ENCODE measurements at places on chromosomes 5 and 9. TPM values are rescaled to one million over a fixed set of nuclear protein-coding genes. Genes with fewer than 3 reads are reported as not detected.
A peak's percentile ranks its signal among the peaks of the same experiment; 100 is the strongest.

GRCh38 chr5:82374637-82375036, 96.5 kb upstream of the RPS23 start:
- no peak for DNase-seq

DNA sequence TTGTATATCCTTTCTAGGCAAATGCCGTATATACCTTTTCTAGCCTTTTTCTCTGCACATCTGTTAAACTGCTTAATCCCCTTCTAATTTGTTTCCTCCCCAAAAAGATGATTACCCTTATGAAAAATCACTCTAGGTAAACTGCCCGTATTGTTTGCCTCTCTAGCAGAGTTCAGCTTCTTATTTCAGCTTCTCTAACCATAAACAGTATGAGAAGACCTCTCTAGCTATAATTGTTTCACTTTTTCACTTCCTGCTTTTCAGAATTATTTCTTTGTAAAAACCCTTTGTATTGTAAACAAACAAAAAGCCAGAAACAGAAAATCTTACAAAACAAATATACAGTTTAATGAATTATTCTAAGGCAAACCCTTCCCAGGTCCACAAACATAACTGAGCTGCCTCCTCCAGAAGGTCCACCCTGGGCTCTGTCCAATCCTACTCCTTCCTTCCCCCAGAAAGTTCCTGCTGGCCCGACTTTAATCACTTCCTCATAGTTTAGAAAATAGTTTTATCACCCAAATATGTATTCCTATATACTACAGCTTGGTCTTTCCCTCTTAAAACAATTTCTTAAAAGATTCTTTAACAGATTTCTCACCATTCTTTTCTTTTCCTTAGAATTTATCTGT, 158.1 kb downstream of the FGF1 start:
- no peak for DNase-seq

- DNase-seq = no peak
Observed at GRCh38 chr5:168413062-168413461, 73.2 kb upstream of the RARS1 start.

SOX30 gene
- total RNA-seq = not detected

- no peak for DNase-seq
Observed at GRCh38 chr9:81118416-81118815, 570.9 kb downstream of the TLE1 start.

DNA sequence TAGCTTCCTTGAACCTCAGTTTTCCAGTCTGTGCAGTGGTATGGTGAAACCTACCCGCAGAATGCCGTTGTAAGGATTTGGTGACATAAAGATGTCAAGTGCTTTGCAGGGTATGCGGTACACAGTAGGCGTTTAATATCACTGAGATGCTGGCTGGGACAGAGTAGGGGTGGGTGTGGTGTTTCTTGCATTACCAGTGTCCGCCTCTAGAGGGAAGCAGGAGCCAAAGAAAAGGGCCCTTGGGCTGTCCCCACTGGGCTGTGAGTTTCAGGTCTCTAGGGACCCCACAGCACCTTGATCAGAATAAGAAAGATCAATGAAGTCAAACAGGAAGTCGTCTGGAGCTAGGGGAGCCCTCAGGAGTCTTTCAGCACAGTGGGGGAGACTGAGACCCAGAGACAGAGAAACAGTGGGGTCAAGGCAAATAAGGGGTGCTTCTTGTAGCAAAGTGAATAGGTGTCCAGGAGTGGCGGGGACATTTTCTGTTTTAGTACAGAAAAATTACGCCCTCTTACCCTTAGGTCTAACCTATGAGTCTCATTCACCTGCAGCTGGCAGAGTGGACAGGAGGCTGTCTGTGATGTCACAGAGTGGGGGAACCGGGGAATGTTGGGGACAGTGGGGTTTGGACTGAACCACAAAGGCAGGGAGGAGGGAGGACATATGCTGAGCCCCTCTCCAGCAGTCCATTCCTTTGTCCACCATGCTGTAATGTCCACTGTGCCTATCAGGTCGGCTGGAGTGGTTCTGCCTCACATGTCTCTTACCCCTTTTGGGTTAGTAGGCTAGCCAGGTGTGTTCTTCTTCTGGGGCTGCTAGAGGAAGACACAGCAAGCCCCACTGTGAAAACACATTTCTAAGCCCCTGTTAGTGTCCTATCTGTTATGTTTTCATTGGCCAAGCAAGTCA, 4.7 kb upstream of the TEX53 start:
- peak; percentile 53 for DNase-seq

PCDHA11 gene
- total RNA-seq = 4.9 TPM

DNA sequence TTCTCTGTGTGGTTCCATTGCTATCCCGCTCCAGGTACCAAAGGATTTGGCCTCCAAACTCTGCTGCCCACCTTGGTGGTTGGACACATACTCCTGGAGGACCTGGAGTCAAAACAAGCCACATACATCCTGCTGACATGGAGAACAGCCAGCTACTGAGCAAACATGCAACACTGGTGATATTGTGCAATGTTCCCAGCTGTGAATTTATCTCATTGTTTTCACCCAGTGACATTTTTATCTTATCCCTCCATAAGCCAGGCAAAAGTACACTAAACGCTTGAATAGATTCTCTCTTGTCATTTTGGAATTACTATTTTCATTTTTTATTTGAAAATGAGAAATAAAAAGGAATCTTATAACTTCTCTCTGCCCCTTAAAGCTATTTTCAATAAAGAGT, 11.1 kb upstream of the CTSL start:
- DNase-seq = peak; percentile 73

ARSI gene
- total RNA-seq = 0.26 TPM

GRCh38 chr5:153318556-153318955, 171.9 kb upstream of the GRIA1 start:
- no peak for DNase-seq

DNA sequence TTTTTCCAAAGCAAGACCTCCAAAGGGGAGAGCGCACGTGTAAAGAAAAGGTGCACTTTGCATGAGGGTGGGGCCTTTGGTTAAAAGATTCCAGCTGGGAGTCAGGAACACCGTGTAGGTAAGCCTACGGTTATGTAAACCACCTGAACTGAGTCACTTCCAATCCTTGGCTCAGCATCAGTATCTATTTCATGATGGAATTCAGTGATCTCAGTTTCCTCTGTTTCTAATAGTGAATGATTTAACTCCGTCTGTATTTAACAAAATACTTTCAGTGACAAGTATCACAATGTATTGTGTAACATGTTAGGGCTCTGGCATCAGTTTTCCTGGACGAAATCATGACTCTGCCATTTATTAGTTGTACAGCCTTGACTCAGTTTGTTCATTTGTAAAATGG, 1.3 kb upstream of the SVEP1 start:
- DNase-seq = peak; percentile 25

DNA sequence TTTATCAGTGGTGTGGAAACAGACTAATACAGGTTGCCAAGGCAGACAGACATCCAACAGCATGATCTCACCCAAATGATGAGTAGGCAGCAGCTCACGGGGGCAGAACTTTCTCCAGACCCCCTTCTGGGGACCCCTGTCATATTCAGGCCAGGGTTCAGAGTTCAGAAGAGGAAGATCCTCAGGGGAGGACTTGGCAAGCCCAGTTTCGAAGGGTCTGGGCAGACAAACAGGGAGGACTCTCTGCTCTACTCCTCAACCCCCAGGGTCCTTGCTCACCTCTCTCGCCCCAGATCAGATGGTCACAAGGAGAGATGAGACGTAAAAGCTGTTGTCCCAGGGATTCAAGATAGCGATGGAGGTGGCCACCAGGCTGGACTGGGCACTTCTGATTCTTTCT, 215.1 kb upstream of the MVB12B start:
- DNase-seq = no peak

DNA sequence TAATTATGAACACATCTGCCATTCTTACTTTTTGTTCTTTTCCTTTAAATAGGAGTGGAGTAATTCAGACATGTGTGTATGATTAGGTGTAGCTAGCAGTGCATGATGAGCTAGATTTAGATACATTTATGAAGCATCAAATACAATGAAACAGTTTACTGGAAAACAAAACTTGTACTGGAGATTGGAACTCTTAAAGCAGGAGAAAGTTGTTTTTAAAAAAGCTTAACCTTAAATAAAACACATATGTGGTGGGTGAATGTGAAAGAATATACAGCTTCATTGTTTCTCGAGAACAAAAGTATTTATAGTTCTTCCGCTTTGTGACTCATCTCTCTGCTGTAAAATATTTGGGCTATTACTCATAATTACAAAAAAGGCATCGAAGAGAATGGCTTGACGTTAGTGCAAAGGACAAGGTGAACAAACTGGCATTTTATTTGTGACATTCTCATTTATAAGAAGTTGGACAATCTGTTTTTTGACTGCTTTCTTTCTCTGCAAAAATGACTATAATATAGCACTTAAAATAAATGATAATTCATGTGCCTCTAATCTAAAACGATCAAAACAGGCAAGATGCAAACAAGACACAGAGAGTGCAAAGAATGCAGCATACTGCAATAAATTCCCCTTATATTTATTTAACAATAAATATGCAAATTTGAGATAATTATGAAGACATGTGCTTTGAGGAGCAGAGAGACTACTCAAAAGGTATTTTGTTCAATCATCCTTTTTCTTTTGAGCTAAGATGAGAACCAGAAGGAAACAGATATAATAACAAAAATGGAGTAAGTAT, 478.8 kb downstream of the CETN3 start:
- DNase-seq = no peak

GRCh38 chr9:74653410-74654080, 156.4 kb downstream of the RORB start:
- DNase-seq = no peak

GDF9 gene
- total RNA-seq = 0.33 TPM

NEK6 gene
- total RNA-seq = 15.5 TPM

SLC27A6 gene
- total RNA-seq = 1.3 TPM

PCDHGC3 gene
- 16.1 TPM for total RNA-seq

DNA sequence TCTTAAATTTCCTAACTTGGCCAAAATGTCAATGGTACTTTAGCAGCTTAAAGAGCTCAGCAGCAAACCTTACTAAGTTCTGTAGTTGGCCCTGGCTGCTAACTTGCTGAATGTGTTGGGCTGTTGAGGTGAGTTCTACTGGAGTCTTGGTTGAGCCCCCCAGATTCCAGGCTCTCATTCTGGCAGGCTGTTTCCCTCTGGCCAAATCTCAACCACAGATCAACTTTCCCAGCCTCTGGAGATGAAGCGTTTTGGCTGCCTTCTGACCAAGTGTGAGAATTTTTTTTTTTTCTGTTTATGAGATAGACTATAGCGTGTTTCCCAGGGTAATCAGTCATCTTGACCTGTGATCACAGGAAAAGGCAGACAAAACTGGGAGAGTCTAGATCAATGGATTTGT, 343.7 kb downstream of the EBF1 start:
- DNase-seq = no peak

- DNase-seq = no peak
Observed at GRCh38 chr5:173340451-173340850, 12.2 kb upstream of the STC2 start.

GRCh38 chr9:14312719-14313377, 1.1 kb downstream of the NFIB start:
- DNase-seq = peak; percentile 39

CRHBP gene
- 0.26 TPM for total RNA-seq

DNA sequence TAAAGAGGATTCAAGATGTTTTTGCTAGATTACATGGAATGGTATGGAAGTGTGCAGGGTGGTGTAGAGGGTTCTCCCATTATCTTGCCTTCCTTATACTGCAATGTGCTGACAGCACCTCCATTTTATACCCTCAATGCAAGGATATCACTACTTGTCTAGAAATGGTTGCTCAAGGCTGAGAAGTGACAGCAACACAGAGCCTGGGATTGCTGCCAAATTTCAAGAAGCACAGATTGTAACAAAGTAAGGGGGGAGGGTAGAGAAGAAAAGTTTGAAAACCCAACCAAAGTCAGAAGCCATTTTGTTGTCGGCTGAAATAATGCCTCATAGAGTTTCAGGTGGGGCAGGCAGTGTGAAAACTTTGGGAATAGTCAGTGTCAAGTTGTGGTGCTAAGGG, 29.8 kb downstream of the PCDHAC2 start:
- no peak for DNase-seq

RORB gene
- 0.78 TPM for total RNA-seq

GAS1 gene
- 29.1 TPM for total RNA-seq

- no peak for DNase-seq
Observed at GRCh38 chr5:137365126-137365865, 133.8 kb downstream of the SPOCK1 start.

DNA sequence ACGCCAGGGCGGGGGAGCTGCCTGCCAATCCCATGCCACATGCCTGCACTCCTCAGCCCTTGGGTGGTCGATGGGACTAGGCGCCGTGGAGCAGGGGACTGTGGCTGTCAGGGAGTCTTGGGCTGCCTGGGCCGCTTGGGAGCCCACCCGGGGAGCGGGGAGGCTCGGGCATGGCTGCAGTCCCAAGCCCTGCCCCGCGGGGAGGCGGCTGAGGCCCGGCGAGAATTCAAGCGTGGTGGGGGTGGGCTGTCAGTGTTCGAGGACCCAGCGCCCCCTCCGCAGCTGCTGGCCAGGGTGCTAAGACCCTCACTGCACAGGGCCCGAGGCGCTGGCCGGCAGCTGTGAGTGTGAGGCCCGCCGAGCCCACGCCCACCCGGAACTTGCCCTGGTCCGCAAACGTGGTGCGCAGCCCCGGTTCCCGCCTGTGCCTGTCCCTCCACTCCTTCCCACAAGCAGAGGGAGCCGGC, 83.2 kb upstream of the DMRTA1 start:
- no peak for DNase-seq

GRCh38 chr9:134585021-134585561, 56.5 kb upstream of the COL5A1 start:
- no peak for DNase-seq

DNA sequence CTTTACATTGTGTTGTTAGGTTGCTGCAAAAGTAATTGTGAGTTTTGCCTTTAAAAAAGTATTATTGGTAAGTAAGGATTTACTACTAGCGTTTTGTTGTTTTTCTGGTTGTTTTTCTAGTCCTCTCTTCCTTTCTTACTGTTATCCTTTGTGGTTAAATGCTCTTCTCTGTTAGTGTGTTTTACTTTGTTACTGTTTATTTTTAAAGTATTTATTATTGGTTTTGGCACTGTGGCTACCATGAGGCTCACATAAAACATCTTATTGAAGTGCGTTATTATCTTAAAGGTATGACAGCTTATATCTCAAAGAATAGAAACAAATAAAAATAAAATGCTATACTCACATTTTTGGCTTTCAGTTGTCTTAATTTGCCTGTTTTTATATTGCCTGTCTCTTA, 17.6 kb downstream of the DMXL1 start:
- DNase-seq = no peak

GRCh38 chr9:130172161-130172857, at the start of gene NCS1:
Gene NCS1 (plus strand): TSS chr9:130172404. CDS start chr9:130172664, 260 bp downstream.
- peak; percentile 87 for DNase-seq

CAVIN4 gene
- total RNA-seq = 0.33 TPM

DNA sequence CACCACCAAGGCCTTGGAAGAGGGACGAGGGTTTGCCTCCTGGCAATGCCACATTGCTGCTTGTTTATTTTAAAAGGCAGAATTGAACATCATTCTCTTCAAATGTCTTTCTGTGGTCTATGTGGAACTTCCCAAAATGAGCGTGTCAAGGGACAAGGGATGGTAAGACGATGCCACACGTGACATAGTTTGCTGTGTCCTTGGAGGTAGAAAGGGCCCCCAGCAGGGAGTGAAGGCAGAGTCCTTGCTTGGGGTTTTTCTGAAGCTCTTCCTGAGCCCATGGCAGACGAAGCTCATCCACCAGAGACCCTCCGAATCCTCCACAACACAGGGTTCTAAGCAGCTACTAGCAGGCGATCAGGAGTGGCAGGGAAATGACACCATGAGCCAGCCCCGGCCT, 28.3 kb downstream of the PRRX2 start:
- no peak for DNase-seq

Data from body of pancreas (tissue), 4 donors.